Stimulated activated effector memory CD8-positive, alpha-beta T cell treated with anti-CD3 and anti-CD28 coated beads, Interleukin-12 subunit alpha, Interleukin-12 subunit beta, amount 100 ng/mL, for 72 hours (primary cell): ENCODE measurements at places on chromosomes 7 and 10.

GRCh38 chr7:107694386-107694785 lies 33.8 kb downstream of the SLC26A4 start:
- no peak for DNase-seq

GRCh38 chr10:117175215-117175900 lies 21.9 kb upstream of the KCNK18 start:
- peak; percentile 21 for DNase-seq

DNA sequence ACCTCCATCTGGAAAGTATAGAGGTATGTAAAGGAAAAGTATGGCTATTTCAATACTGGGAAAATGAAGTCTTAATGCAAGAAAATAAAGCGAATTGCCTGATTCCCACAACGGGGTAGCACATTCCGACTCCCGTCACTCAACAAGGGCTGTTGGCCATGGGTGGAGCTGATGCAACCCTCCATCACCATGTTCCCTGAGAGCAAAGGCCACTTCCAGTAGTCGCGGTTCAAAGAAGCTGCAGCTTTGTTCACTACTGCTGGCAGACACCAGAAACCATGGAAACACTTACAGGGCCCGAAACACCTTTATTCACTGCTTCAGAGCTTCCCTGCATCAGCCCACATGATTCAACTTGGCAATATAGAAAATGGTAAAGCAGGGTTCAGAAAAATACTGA lies 44.0 kb downstream of the TMEM26 start:
- DNase-seq, result no peak

DNA sequence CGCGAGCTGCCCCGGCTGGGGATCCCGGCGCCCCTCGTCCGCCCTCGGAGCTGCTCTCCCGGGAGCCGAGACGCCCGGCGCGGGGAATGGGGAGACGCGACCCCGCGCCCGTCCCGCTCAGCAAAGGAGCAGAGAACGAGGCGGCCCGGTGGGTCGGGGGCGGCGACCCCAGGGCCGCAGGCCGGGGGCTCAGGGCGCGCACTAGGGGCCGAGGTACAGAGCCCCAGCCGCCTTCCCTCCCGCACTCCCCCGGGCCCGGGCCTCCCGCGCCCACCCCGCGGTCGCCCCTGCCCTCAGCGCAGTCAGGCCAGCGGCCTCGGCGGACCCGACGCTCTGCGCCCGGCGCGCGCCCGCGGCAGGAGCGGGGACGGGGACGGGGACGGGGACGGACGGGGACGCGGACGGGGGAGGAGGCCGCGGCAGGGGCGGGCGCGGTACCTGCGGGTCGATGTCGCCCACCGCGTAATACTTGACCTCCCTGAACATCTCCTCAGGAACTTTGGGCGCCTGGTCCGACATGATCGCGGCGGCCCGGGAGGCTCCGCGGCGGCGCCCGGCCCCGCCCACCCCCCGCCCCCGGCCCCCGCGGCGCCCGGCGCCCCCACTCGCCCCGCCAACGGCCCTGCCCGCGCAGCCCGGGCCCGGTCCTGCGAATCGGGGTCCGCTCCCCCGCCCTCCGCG lies 373 bp downstream of the PAXIP1 start:
- DNase-seq, result peak; percentile 35

DNA sequence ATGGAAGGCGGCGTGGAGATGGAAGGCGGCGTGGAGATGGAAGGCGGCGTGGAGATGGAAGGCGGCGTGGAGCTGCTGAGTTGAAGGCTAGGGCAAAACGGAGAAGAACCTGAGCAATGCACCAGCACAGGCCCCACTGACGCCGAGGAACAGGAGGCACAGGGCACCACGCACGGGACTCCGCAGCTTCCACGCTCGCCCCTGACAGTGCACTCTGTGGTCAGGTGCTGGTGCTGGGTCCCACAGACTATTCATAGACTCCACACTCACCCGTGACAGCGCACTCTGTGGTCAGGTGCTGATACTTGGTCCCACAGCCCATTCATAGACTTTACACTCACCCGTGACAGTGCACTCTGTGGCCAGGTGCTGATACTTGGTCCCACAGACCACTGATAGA lies 34.0 kb downstream of the CPXM2 start:
- DNase-seq, result no peak

- DNase-seq, result no peak
These were observed 246.9 kb downstream of the AHR start for GRCh38 chr7:17545348-17545747.

DNA sequence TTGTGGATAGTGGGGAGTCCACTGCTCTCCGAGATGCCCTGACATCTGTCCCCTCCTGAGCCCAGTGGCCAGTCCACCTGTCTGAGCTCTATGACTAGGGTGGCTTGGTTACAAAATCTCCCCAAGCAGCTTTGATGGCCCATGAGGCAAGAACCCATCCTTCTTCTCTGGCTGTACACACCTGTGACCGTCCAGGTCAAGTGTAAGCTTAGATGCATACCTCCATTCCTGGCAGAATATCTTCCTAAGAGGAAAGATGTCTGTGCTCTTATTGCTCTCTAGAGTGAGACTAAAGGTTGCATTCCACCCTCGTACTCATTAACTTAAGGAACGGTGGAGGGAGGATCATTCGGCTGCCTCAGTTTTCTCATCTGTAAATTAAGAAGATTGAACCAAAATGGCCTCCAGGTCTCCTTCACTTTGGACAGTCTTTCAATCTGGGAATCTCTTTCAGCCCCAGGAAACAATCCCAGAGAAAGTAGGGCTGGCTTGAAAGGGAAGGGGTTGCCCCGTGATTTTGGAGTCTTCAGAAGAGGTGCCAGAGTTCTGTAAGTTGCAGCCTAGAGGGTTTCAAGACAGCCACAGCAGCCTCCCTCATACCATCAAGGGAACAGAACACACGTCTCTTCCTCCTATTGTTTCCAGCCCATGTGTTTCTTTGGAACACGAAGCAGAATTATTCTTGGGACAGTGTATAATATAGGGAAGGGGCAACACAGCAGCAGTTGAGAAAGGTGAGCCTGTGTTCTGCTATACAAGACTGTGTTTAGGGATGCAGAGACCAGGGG lies 5.5 kb downstream of the HOXA4 start:
- no peak for DNase-seq

DNA sequence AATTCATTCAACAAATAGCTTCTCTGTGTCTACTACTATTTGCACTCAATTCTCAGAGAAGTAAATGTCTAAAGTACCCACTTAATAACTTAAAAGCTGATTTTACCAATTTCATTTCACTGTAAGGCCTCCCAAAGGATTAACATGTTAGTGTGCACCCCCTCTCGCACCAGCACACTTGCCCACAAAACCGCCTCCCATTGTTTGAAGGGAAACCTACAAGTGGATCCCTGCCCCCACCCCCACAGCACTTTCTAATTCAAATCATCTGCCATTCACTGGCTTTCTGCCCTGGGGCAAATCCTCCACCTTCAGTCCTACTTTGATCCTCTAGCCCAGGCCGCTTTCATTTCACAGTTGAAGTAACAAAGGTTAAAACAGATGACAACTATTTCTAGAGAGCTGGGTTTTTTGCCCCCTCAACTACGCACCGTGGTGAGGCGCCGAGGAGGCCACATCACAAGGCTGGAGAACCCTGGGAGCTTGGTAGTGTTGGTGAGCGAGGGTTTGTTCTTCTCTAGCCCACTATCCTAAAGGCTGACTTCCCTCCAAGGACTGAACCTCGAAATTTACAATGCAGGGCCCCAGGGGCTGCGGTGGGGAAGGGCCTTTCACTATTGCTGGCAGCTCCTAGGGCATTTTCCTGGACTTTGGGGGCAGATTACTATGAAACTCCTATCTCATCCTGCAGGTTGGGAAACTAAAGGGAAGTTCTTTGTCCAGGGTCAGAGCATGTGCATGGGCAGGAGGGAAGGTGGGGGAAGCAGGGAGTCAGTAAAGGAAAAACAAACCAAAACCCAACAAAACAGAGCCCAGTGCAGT lies 517.4 kb upstream of the ZMIZ1 start:
- no peak for DNase-seq

GRCh38 chr7:39527296-39527695 lies 38.9 kb upstream of the YAE1 start:
- DNase-seq, result no peak

DNA sequence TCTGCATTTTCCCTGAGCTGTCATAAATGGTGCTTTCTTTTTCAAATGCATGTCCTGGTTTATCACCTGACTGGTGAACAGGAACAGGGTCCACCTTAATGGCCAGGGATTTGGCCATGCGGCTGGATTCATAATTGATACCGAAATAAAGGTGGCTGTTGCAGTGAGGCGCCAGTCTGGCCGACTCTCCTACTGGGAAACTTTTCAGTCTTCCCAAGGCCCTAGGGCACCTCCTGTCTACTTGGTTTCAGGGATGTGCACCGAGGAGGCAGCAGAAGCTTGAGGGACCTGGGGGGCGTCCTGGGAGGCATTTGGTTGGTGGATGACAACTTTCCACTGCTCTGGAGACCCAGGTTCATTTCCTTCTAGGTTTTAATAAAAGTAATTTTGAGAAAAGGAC lies 46.4 kb upstream of the FIGNL1 start:
- DNase-seq, result no peak
